ENCODE measurements at places on chromosomes 4 and X.

- DNase-seq, result no peak
These were observed 60.2 kb downstream of the FAM193A start for GRCh38 chr4:2596611-2597010.

DNA sequence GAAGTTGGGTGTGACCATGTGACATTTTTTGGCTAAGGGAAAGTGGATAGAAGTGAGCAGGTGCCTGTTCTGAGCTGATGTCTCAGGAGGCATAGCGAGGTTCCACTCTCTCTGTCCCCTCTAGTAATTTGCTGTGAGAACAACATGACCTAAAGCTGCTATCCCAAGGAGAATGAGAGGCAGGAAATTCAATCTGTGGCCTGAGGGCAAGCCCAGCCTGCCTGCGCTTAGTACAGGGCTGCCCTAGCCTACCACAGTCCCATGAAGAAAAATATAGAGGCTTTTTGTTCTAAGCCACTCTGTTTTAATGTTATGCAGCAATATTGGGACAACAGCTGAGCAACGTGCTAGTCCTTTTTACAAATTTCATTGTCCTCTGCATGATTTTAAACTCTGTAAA lies 193.1 kb downstream of the LDB2 start:
- no peak for DNase-seq

DNA sequence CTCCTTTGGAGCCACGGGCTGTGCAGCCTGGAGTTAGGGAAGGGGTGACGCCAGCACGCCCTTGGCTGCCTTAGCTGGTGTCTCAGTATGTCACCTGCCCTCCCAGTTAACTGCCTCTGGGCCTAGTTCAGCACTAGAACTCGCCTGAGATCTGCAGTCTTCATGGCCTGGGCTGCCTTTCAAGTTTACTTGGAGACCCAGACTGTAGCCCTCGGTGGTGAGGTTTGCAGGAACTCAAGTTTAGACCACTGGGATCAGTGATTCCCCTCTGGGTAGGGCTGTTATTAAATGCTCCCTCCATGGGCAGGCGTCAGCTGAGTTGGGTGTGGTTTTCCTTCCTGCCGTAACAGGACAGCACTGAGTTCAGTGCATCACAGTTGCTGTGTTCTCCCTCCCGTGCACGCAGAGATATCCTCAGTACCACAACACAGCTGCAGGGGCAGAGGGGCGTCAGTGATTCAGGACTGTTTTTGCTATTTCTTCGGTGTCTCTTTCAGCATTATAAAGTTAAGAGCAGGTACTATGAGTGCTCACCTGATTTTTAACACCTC lies 30.5 kb downstream of the PLAC8 start:
- DNase-seq, result peak; percentile 28

DNA sequence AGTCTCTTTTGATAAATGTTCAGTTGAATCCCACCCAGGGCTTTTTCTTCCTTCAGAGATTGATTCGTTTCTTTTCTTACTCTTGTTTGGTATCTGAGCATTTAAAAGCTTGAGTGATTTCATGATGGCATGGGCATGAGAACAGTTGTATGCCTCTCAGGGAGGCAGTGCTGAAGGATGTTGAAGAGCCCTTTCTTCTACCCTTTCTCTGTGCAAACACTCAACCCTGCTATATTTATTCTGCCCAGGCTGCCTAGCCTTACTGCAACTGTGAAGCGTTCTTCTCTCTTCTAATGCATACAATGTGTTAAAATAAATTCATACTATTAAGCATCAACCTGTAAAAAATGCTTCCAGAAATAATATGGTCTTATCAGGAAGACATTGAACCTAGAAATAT lies 367.6 kb upstream of the LCORL start:
- no peak for DNase-seq
